ENCODE measurements at places on chromosomes 7 and 10. TPM values are rescaled to one million over a fixed set of nuclear protein-coding genes. Genes with fewer than 3 reads are reported as not detected.

Gene GBX1
- not detected for total RNA-seq

Gene PRKCQ
- not detected for total RNA-seq

Gene HYAL4
- total RNA-seq, result not detected

Gene DENND10
- total RNA-seq, result 36.0 TPM

Gene SLC26A3
- not detected for total RNA-seq

Gene NEURL1
- 0.39 TPM for total RNA-seq

Gene NAT16
- total RNA-seq, result not detected

Gene SPDYE2
- total RNA-seq, result not detected

Gene SAP25
- total RNA-seq, result not detected

Gene SFRP4
- under 0.01 TPM for total RNA-seq

Gene ANKRD30A
- not detected for total RNA-seq

Gene CCDC3
- total RNA-seq, result not detected

Gene RNF148
- total RNA-seq, result 0.78 TPM

Gene SLC13A1
- not detected for total RNA-seq

Gene EVX1
- total RNA-seq, result not detected

Gene APBB1IP
- total RNA-seq, result 12.9 TPM

Gene SHTN1
- total RNA-seq, result 0.37 TPM

Gene GHRHR
- not detected for total RNA-seq

Gene KIF20B
- 9.9 TPM for total RNA-seq
